ENCODE measurements at places on chromosomes 6 and 20.

- no peak for DNase-seq
These were observed 226.0 kb downstream of the CDH4 start for GRCh38 chr20:61478094-61478493.

- peak; percentile 6 for DNase-seq
These were observed at the start of gene ETV7 for GRCh38 chr6:36387440-36388303. TSS of gene ETV7 (minus strand) at chr6:36387669. CDS start at chr6:36387541, 128 bp downstream.

DNA sequence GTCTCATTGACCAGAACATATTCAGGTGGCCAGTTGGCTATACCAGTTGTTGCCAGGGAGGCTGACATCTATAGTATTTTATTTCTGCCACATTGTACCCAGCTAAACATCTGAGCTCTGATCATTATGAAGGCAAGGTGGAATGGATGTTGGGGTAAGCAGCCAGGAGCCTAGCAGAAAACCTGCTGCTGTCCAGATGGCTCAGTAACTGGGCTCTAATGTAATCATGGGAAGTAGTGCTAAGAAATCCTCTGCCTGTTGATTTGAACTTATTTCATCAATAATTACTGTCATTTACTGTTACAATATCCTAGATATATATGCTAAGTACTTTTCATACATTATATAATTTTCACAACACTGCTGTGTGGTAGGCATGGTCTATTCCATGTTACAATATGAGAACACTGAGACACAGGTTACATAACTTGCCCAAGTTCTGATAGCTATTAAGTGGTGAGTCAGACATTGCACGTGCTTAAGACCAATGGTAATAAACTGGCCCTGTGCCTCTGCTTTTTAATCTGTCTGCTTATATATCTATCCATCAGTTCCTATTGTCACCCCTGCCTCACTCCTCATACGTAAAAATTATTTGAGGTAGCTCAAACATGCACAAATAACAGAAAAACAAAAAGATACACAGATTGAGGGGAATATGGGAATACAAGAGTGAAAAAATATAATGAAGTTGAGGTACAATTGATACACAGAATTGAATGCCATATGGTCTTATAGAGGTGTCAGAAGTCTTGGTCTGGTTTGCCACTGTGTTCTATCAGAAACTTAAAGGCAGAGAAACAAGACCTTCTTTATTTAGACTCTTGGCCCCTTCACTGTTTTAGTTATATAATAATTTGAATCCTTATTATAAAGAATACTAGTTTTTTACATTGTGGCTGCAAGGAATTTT lies 25.2 kb downstream of the TBPL1 start:
- DNase-seq = no peak

- no peak for DNase-seq
These were observed 45.1 kb downstream of the SRC start for GRCh38 chr20:37390891-37391525.

GRCh38 chr6:132929141-132929540 lies 114.8 kb downstream of the RPS12 start:
- DNase-seq = no peak

GRCh38 chr20:22833851-22834250 lies 201.3 kb upstream of the SSTR4 start:
- no peak for DNase-seq

GRCh38 chr6:170274713-170275560 lies 15.9 kb downstream of the DLL1 start:
- DNase-seq = no peak

All from activated T-helper 1 cell treated with anti-CD3 and anti-CD28 coated beads, Interleukin-2, amount 50 U/mL, for 16 hours (primary cell).